ENCODE measurements at places on chromosomes 16 and 17.

DNA sequence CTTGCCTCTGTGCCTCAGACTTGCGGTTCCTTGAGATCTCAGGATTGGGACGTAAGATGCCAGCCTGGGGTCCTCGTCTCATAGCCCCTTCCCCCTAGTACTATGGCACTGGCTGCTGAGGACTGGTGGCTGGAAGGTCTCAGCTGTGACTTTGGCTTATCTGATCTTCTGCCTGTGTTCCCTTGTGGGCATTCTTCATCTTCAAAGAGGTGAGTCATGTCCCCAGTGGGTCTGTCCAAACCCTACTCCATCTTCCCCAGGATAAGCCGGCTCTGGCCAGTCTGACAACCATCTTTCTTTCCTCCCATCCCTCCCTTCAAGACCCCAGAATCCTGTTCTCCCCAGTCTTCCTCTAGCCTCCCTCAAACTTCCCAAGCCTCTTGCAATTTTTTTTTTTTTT lies 3.6 kb downstream of the CD19 start:
- no peak for DNase-seq

GRCh38 chr16:399340-400019 lies 2.2 kb upstream of the DECR2 start:
- no peak for DNase-seq

DNA sequence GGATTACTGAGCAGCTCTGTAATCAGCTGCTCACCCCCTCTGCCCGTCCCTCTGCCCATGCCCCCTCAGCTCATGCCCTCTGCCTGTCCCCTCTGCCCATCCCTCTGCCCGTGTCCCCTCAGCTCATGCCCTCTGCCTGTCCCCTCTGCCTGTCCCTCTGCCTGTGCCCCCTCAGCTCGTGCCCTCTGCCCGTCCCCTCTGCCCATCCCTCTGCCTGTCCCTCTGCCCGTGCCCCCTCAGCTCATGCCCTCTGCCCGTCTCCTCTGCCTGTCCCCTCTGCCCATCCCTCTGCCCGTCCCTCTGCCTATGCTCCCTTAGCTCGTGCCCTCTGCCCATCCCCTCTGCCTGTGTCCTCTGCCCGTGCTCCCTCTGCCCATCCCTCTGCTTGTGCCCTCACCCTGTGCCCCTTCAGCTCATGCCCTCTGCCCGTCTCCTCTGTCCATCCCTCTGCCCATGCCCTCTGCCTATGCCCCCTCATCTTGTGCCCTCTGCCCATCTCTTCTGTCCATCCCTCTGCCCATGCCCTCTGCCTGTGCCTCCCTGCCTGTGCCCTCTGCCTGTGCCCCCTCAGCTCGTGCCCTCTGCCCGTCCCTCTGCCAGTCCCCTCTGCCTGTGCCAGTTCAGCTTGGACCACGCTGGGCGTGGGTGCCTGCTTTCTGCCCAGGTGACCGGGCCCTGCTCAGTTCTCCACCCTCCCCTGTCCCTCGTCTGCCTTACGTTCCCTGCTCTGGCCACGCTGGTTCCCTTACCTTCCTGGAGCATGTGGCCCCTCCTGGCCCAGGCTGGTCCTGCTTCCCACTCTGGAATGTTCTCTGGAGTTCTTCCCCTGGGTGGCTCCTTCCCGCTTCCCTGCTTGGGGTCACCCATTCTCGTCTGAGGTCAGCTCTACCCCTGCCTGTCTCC lies 97.6 kb downstream of the NPIPB11 start:
- no peak for DNase-seq

- no peak for DNase-seq
Measured at GRCh38 chr17:19719355-19720209, 3.2 kb upstream of the SLC47A2 start.

- no peak for DNase-seq
Measured at GRCh38 chr17:28090551-28090950, 48.1 kb downstream of the NLK start.

DNA sequence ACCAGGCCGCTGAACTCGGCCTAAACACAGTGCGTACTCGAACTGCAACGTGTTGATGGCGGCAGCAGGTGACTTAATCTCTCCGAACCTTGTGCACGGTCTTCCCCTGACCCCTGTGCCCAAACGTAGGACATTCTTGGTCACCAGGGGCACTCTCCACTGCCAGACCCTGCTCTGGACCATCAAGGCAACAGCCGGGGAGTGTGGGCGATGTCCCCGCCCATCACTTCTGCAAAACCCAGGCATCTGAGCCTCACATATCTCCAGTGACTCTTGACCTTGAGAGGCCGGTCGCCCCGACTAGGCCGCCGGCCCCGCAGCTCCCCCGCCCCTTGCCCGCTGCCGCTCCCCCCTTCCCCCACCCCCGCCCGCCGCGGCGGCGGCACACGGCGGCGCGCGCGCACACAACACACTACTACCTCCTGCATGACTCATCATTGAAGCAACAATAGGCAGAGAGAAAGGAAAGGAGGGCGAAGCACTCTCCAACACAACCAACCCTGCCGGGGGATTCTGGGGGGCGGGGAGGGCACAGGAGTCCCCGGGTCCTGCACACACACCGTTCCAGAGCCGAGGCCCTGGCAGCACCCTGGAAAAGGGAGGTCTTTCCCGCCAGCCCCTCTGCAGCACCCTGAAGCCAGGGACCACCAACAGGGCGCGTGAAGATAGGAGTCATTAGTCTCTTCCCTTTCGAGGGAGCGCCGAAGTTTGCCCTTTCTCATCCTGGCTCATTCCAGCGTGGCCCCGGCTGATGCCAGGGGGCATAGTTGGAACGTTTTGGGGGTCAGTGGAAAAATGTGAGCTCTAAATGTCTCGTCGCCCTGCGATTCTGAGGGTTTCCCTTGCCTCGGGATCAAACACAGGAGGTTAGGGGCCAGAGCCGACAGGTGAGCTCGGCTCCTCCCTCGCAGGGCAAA lies 1.9 kb downstream of the MNT start:
- no peak for DNase-seq

DNA sequence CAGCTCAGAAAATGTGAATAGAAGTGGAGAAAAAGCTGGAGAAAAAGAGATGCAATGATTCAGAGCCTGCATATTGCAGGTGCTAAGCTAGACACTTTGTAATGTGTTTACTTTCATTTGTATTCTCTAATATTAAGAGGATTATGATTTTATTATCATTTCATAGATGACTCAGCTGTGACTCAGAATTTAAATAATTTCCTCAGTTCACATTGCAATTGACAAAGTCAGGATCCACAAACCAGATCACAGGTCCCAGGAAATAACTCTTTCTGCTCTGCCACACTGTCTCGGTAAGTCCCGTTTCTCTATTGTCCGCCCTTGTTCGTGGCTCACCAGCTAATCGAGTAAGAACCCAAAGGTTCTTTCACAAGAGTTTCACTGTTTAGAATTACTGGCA lies 235.4 kb upstream of the MON1B start:
- no peak for DNase-seq

DNA sequence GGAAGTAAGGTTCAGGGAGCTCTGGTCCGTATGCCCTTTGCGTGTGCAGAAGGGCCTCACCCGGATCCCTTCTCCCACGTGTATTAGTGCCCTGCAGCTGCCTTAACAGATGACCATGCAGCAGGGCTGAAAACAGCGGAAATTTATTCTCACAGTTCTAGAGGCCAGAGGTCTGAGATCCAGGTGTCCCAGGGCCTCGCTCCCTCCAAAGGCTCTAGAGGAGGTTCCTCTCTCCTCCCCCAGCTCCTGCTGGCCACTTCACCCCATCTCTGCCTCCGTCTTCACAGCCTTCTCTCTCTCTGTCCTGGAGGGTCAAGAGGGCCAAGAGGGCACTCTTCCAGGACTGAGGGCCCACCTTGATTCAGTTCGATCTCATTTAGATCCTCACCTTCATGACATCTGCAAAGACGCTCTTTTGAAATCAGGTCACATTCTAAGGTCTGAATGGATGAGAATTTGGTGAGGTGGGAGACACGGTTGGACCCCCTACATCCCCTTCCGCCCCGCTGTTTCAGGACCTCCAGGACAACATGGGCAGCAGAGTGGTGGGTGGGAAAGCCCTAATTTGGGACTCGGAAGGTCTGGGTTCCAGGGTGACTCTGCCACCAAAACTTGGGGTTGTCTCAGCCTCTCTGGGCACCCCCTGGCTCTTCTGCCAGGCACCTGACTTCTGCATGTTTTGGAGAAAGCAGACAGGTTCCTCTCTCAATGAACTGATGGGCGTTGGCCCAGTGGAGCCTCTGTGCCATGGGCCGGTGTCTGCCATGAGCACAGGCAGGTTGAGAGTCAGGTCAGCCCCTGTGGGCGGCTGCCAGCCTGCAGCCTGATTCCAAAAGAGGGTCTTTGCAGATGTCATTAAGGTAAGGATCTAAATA lies 361.2 kb downstream of the SEC14L1 start:
- DNase-seq, result no peak

DNA sequence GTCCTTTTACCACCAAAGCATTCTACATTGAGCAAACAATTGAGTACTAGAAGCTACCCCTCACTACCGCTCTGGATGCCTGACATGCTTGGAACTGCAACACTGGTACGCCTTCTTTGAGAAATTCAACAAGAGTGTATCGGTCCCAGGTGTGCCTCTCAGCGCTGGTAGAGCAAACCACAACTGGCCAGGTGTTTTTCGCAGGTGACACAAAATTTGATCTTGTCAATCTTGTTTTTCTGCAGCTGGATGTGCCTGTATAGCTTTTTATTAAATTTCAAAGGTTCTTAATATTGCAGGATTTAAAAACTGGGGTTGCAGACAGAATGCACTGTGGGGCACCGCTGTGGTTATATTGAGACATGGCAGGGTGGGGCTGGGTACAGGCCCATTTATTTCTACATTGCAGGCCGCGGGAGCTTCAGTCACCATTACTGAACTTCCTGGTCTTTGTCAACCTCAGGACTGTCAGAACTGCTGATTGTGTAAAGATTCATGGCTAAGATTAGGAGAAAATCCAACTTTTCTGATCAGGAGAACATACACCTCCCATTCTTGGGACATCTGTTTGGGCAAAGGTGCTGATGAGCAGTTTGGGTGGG lies 4.5 kb upstream of the SNX20 start:
- no peak for DNase-seq

- no peak for DNase-seq
Measured at GRCh38 chr17:74882517-74883240, 9.9 kb upstream of the FDXR start.

DNA sequence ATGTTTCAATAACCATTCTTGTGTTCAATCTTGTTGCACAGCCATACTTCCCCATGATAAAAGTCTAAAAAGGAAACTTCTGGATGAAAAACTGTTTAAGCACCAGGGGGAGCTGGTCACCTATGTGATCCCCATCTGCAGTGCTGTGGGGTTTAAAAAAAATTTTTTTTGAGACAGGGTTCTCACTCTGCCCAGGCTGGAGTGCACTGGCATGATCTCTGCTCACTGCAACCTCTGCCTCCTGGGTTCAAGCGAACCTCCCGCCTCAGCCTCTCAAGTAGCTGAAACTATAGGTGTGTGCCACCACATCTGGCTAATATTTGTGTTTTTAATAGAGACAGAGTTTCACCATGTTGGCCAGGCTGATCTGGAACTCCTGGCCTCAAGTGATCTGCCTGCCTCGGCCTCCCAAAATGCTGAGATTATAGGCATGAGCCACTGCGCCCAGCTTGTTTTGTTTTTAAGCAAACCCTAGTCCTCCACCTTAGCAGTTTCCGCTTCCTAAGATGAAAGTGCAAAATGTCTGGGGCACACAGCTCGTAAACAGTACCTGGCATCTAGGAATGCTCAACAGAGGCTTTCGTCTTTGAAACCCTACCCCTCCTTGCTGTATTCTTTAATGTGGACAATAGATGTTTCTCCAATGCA lies 25.4 kb downstream of the DNAJA2 start:
- no peak for DNase-seq

GRCh38 chr16:87685766-87686165 lies 80.0 kb downstream of the KLHDC4 start:
- no peak for DNase-seq

- no peak for DNase-seq
Measured at GRCh38 chr17:78409191-78409928, 30.9 kb downstream of the PGS1 start.
